ENCODE measurements at places on chromosomes 7 and 10. TPM values are rescaled to one million over a fixed set of nuclear protein-coding genes. Genes with fewer than 3 reads are reported as not detected.

DNA sequence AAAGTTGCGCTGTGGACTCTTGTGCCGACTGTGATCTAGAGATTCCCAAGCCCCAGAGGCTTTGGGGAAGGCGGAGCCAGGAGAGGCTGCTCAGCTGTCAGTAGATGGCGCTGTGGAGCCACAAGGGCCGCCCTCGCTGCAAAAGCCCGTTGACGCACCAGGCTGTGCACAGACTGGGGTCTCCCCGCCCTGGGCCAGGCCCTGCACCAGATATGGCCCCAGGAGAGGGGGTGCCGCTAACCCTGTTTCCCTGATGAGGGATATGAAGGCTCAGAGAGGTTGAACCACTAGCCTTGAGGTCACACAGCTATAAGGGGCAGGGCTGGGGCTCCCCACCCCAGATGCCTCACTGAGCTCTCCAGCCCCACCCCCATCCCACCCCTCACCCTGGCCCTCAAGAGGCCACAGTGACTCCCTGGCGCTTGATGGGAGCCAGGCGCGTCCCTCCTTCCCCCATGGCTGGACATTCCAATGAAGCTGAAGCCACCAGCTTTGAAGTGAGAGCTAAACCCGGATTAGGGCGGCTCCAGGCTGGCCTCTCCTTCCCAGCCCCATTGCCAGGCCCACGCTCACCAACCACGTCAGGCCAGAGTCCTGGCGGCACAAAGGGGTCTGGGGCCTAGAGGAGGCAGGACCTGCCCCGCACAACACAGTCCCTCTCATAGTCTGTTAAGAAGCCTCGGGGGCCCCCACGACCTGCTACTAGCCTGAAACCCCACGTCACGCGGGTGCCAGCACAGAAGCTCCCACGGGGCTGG, 26.4 kb downstream of the MYL10 start:
- peak; percentile 20 for DNase-seq

DNA sequence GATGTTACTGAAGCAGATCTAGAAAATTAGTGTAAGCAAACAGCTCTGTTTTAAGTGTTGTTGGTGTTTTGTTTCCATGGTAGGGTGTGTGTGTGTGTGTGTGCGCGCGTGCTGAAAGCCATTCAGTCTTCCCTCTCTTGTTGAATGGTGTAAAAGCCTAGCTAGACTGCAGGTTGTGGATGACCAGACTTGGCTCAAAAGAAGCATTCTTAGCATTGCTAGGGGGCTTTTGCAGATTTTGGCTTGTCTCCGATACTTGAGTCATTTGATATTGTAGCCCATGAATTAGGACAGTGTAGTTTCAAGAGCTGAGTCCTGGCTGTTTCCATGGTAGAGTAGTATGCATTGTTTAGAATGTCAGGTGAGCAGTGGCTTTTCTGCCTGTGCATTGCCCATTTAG, 99.1 kb downstream of the SND1 start:
- no peak for DNase-seq

DNA sequence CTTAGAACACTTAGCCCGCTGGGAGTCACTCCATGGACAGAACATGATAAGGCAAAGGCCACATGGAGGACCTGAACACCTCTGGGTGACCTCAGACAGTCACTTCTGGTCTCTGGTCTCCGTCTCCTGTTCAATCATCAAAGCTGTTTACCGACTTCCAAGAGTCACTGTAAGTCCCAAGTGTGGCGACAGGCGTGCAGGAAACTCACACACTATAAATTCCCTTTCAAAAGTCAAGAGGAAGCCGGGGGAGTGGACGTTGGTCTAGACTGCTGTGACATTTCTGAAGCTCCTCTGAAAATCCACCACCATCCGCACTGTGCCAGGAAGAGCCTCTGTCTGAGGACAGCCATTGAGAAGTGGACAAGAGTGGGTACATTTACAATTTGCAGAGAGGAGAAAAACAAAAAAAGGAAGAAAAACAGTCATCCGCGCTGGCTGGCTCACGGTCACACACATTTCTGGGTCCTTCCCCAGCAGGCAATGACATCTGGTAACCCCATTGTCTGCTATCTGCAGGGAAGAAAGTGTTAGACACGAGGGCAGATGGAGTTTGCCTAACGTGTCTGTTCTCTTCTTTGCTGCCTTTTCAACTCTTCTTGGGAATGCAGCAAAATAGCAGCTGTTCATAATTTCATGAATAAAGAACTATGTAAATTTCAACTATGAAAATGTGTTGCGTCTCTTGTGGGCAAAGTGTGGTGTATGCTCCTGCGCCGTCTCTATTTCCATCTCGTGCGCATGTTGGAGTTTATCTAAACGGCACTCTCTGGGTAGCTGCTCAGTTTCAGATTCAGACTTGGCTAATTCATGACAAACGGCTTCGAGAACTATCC, 32.9 kb upstream of the CUX1 start:
- DNase-seq = no peak

Gene NPY4R2
- polyA plus RNA-seq = not detected

All from forelimb muscle (tissue), 1 donor.